Astrocyte of the spinal cord (primary cell): ENCODE measurements at places on chromosomes 5 and 9.

DNA sequence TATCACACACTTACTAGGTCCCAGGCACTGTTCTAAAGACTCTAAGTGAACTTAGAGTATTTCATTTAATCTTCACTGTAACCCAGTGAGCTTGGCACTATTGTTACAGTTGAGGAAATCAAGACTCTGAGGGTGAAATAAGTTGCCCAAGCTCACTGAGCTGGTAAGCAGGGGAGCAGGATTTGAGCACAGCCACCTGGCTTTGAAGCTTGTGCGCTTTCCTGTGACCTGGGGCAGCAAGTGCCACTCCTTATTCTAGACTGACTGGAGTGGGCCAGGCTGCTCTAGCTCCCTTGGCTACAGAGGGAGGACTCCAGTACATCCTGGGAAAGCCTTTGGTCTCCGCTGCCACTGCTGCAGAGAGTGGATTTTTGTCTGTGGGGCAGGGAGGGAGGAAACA lies 50.0 kb downstream of the RGS3 start:
- no peak for DNase-seq

GRCh38 chr9:76624391-76625048 lies 139.7 kb upstream of the PCA3 start:
- no peak for DNase-seq

DNA sequence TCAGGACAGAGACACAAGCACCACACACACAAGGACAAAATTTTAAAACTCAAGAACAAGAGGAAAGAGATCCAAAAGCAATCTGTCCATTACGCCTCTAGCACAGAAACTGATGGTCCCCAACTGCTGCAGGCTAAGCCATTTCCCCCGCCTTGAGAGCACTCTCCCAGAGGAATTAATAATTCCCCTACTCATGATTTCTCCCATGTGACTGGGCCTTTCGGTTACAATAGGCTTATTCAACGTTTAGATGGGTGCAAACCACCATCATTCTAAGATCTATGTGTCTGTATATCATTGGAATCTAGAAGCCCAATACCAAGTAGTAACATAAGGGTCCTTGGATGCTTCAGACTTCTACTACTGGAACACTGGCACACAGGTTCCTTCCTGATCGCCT lies 18.8 kb downstream of the BRD8 start:
- no peak for DNase-seq

GRCh38 chr9:37632479-37632878 lies 18.3 kb upstream of the FRMPD1 start:
- DNase-seq: no peak
